Brain pericyte (primary cell): ENCODE measurements at places on chromosomes 6 and 20.
A peak's percentile ranks its signal among the peaks of the same experiment; 100 is the strongest.

GRCh38 chr6:124917769-124918168 is 44.5 kb upstream of the RNF217 start:
- no peak for DNase-seq

DNA sequence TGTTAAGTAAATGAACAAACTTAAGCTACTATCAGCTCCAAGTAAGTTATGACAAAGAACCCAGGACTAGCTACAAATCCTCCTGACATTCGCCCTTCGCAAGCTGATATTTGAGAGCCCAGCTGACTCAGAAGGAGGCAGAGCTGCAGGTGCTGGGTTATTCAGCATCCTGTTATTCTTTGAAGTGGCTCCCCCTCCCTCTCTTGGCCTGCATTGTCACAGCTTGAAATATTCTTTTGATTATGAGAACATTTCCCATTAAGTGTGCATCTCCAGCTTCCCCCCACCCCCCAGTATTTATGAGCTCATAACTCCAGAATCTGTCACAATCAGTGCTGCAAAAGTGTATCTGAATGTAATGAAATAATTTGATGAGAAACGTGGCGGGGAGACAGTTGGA is 78.8 kb upstream of the RALY start:
- peak; percentile 29 for DNase-seq

- DNase-seq = no peak
Measured at GRCh38 chr20:33172781-33173180, 4.8 kb downstream of the BPIFA2 start.

GRCh38 chr20:41887500-41887899 is 269.3 kb upstream of the CHD6 start:
- no peak for DNase-seq

GRCh38 chr6:39440039-39440426 is 117.5 kb upstream of the KCNK16 start:
- no peak for DNase-seq

DNA sequence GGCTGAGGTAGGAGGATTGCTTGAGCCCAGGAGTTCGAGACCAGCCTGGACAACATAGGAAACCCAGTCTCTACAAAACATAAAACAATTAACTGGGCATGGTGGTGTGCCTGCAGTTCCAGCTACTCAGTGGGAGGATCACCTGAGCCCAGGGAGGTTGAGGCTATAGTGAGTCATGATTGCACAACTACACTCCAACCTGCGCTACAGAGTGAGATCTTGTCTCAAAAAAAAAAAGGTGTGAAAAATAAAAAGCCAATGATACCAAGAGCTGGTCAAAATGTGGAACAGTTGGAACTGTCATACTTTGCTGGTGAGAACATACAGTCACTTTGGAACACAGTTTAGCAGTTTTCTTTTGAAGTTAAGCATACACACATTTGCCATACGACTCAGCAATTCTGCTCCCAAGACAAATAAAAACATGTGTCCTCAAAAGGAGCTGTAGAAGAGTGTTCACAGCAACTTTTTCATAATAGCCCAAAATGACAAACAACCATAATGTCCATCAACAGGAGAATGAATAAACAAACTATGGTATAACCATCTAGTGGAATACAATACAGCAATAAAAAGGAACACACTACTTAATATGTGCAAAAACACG is 21.6 kb upstream of the FKBP5 start:
- DNase-seq = no peak

DNA sequence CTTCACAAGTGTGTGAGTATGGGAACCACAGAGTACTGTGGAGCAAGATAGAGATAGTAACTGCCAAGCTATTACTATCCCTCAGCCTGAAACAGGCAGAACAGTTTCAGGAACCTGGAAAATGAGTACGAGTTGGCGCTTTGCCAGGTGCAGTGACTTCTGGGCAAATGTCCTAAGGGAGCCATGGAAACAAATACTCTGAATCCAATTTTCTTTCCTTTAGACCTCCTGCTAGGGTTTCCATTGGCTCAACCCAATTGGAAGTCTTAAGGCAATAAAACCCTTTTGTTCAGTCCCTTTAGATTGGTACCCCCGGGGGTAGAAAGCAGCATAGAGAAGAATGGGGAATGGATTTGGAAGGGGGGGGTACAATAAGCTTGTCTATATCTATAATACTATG is 205.0 kb upstream of the EPHA7 start:
- no peak for DNase-seq

GRCh38 chr20:39893003-39893685 is 795.9 kb downstream of the MAFB start:
- DNase-seq = no peak

GRCh38 chr6:160678744-160679401 is 14.8 kb upstream of the LPA start:
- no peak for DNase-seq

DNA sequence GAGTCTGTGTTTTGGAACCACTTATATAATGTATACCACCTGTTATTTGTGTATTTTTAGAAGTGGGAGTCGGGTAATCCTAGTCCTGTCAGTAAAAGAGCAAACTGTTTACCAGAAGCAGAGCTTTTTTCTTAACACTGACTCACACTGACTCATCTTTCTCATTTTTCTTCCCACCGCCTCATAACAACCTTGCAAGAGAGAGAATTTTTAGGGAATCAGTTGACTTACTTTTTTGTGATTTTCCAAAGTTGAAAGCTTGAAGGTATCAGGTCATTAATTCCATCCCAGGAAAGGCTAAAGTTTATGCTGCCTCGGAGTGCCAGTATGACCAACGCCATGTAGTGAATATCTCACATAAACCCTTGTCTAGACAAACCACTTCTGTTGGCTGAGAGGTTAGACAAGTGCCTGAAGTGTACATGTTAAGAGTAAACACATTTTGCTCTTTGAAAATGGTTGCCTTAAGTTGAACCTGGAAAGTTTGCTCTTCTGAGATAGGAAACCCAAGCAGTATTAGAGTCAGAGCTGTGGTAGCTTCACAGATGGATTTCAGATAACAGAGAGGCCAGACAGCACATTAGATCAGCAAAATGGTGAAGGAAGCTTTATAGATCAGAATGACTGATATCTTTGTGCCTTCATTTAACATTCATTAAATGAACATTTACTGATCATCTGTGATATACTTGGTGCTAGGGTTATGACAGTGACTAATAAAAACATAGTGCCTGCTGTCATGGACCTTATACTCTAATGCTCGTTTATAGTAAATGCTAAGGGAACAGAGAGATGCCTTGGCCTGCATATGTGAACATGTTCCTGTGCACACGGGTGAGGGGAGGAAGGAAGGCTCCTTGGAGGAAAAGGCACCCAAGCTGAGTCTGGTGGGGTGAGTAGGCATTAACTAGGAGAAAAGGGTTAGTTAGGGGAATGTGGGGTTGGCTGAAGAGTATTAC is 29.1 kb upstream of the PKIG start:
- no peak for DNase-seq

- no peak for DNase-seq
Measured at GRCh38 chr6:160060221-160060620, 61.4 kb upstream of the SLC22A1 start.

- DNase-seq = no peak
Measured at GRCh38 chr20:20440886-20441658, 73.2 kb downstream of the INSM1 start.

- DNase-seq = no peak
Measured at GRCh38 chr6:5143634-5144311, 58.6 kb downstream of the PPP1R3G start.

- no peak for DNase-seq
Measured at GRCh38 chr6:5619249-5619648, 357.9 kb downstream of the FARS2 start.

DNA sequence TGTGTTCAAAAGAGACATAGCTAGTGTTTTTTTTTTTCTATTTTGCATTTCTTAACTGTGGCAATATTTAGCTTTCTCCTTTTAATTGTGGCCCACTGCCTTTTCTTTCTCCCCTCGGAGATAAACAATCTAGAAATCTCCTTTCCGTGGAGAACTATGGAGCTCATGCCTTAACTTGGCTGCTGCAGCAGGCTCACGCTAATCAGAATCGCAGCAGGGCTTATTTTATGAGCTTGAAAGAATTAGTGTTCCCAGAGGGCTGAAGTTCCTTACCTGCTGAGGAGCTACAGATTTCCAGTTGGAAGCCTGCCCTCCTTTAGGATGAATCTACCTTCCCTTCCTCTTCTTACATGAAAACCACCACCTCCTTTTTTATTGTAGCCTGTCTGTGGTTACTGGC is 35.6 kb downstream of the CTNNBL1 start:
- DNase-seq = no peak

DNA sequence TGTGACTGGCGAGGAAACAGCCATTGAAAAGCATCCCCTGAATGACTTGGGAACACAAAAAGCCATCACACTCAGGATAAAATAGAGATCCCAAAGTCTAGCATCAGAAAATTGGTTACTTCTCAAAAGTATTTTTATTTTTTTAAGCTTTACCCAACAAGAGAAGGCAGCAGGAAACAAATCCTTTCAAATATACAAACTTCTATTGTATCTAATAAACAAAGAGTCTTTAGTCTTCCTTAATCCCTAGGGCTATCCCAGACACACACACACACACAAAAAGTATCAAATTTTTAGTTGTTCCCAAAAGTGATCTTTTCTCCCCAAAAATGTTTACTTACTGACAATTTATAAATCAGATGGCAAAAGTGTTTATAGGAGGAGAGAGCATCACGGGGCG is 33.2 kb upstream of the MARCKS start:
- no peak for DNase-seq
